Activated CD4-positive, alpha-beta T cell treated with anti-CD3 and anti-CD28 coated beads for 24 hours (primary cell): ENCODE measurements at places on chromosomes 3 and 15.

DNA sequence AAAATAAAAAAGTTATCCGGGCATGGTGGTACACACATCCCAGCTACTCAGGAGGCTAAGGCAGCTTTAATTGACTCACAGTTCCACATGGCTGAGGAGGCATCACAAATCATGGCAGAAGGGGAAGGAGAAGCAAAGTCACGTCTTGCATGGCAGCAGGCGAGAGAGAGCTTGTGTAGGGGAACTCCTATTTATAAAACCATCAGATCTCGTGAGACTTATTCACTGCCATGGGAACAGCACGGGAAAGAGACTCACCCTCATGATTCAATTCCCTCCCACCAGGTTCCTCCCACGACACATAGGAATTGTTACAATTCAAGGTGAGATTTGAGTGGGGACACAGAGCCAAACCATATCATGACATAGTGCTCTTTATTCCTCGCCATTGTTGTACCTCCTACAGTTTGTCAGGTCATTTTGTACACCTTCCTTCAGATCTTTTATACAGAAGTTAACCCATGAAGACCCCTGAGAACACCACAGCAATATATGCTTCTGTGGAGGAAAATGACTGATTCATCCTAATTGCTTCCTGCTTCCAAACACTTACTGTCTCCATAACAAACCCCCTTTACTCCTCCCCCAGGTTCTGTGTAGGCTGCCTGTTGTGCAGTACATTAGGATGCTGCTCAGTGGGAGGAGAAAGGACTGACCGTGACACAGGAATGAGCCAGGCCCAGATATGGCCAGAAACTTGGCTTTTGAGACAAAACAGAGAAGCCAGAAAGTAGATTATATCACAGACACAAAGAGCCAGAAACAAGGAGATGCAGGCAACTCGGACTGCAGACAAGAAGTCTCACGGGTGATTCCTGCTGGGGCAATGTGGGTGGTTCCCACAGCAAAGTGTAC, 67.9 kb upstream of the HEG1 start:
- no peak for DNase-seq

DNA sequence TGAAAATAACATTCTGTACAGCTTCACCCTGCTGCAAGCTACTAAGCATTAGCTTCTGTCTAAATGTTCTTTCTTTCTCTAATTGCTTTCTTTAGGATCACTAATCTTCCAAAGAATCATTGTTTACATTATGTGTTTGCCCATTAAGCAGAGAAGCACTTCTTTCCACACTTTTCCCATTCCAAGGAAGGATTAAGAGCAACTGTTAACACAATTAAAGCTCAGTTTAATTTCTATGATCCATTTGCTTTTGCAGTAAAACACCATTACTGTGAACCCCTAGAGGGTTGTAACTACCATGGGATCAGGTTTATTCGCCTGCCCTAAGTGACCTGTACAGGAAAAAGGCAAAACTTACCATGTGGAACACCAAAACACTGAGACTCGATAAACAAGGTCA, 125.8 kb upstream of the ZNF385D start:
- DNase-seq, result no peak

DNA sequence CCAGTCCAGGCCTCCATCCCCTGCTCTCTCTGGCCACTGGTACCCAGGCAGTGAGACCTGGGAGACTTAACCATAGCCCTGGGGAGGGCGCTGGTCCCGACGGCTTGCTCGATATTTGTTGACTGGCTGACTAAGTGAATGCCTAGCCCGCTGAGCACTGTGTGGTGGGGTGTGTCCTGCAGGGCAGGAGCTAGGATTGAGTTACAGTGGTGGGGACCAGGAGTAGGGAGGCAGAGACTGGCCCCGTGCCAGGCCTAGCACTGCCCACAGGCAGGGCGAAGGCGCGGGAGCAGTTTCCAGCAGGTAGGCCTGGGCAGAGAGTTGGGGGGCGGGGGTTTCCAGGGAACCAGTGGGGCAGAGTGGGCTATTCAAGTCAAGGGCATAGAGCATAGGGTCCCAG, at the start of gene VILL:
VILL (plus strand) TSS at position 260 of the 400 bp plus-strand sequence. CDS start 2,887 bp downstream, outside the sequence.
- DNase-seq, result no peak

DNA sequence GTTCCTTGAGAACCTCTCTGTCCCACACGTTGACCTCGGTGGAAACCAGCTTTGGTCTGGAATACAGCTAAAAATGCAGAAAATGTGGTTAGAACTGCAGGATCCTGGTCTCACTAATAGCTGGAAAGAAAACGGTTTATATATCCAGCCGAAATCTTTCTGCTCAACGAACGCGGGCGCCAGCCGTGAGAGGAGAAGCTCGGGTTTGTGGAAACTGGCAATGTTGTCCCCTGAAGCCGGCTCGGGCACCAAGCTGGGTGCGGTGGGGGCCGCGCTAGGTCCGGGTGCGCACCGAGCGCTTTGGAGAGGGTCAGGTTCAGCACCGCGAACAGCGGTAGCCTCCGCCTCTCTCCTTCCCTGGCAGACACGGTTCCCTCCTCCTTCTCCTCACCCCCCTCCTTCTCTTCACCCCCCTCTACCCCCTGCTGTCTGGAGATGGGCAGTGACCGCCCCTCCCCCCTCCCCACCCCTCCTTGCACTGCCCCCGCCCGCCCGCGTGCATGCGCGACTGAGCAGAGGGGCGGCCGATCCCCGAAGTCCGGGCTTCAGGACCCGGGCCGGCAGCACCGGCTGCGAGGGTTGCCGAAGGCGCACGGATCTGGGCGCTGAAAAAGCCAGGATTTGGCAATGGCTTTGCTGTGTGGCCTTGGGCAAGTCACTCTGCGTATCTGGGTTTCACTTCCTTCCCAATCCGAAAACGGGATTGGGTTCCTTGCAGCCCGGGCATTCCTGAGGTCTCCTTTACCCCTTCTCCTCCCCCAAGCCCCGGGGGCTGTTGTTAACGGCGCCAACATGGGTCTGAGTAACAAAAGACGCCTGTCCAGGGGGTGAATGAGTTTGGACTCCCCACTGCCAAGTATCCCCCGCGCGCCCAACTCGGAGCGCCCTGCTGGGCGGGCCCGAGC, at the start of gene SKOR1:
SKOR1 (plus strand) TSS at position 534 of the 905 bp plus-strand sequence; CDS start at position 628, 94 bp downstream.
- DNase-seq, result no peak

- no peak for DNase-seq
These were observed 22.6 kb upstream of the SLC6A6 start for GRCh38 chr3:14379843-14380242.

- peak; percentile 4 for DNase-seq
These were observed 76.4 kb downstream of the BBX start for GRCh38 chr3:107598926-107599771.

- no peak for DNase-seq
These were observed 17.9 kb downstream of the SLC6A11 start for GRCh38 chr3:10833855-10834414.

DNA sequence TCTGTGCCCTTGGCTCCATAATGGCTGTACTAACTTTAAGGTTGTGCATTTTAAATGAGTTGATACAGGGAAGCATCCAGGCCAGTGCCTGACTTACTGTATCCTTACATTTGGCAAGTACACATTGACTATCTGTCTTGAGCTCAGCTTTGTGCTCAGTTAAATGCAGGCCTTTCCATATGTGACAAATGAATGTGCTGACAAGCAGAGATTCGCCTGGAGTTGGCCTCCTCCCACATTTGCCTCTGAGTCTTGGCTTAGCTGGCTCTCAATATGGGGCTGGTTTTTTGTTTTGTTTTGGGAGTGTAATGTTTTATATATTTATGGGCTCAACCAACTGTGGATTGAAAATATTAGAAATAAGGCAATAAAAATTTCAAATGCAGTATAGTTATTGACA, 29.7 kb downstream of the TRIM71 start:
- DNase-seq, result no peak
